ENCODE measurements at places on chromosomes 12 and 14. TPM values are rescaled to one million over a fixed set of nuclear protein-coding genes. Genes with fewer than 3 reads are reported as not detected.

DNA sequence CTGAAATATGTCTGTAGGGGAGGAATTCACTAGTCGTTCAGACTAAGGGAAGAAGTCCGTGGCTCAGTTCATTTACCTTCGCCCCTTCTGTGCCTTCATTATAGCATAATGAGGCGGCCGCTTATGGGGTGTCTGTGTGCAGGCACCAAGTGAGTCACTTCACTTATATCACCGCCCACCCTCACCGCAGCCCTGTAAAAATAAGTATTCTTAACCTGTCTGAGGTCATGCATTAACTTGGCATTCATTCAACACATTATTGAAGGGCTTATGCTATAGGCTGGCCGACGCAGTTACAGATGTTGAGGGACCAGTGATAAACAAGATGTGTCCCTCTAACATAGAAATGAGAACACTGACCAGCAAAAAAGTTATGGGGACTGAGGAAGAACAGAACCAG, 47.7 kb upstream of the PTCSC3 start:
- no peak for DNase-seq

DNA sequence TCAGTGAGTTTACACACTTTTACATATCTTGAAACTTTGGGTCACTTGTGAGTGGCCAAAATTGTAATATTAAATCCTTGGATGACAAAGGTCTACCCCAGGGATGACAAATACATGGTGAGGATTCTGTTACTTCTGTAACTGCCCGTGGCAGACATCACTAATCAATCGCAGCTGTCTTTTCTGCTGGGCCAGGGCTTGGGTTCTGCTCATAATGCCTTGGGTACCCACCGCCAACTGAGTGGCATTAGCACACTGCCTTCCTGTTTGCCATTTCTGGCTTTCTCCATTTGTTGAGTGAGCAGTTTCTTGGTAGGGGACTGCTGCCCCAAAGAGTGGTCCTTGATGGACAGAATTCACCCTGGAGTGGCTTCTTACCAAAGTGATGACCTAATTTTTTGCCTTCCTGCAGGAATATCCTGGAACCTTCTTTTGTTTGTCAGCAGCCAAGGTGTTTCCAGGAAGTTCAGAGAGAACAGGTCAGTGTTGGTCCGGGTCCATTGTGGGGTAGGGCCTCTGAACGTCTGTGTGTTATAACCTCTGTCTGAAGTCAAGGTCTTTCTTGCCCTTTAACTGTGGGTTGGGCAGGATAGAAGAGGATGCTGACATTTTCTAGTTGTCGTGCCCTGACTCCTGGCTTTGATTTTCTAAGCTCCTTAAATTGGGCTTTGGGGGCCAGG, 6.2 kb downstream of the TSPAN9 start:
- DNase-seq = peak; percentile 62

DNA sequence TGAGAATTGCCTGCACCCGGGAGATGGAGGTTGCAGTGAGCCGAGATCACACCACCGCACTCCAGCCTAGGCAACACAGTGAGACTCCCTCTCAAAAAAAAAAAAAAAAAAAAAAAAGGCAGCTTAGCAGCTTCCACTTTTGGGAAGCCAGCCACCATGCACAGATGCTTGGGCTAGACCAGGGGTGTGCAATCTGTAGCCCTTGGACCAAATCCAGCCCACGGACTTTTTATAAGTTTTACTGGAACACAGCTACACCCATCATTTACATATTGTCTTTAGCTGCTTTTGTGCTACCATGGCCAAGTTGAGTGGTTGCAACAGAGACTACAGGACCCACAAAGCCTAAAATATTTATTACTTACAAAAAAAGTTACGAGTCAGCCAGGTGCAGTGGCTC, 6.7 kb downstream of the CIT start:
- DNase-seq = no peak

- DNase-seq = peak; percentile 96
These were observed 963 bp downstream of the ATL1 start for GRCh38 chr14:50560931-50561285.

GRCh38 chr14:96459851-96460250, 42.3 kb upstream of the PAPOLA start:
- DNase-seq = no peak

- DNase-seq = no peak
These were observed 378.5 kb upstream of the MGAT4C start for GRCh38 chr12:86634456-86635410.

GRCh38 chr12:111227476-111228420, 141.1 kb downstream of the PHETA1 start:
- DNase-seq = no peak

- peak; percentile 90 for DNase-seq
These were observed 824 bp upstream of the TARBP2 start for GRCh38 chr12:53500142-53500775.

DNA sequence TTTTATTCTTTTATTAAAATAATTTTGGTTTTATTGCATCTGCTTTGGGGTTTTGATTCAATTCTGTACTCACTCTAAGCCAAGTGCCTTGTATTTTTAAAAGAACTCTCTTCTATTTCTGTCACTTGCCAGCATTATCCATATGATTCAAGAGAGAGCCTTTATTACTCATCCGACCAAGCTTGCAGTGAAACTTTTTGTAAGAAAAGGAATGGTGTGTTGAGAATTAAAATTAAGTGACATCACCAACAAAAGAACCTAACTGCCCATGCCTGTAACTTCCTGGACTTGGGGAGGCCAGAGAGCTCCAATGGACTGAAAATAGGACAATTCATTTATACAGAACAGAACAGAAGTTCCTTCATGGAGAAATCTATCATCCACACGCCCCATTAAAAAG, 52.1 kb downstream of the GALNT4 start:
- no peak for DNase-seq

GRCh38 chr12:38844267-38844666, 61.1 kb downstream of the CPNE8 start:
- no peak for DNase-seq

GRCh38 chr12:110721570-110721969, 21.1 kb downstream of the PPP1CC start:
- no peak for DNase-seq

- DNase-seq = peak; percentile 44
These were observed 9.9 kb downstream of the ISCU start for GRCh38 chr12:108572166-108572790.

GRCh38 chr12:110234331-110234751, 46.7 kb upstream of the ATP2A2 start:
- DNase-seq = no peak

DNA sequence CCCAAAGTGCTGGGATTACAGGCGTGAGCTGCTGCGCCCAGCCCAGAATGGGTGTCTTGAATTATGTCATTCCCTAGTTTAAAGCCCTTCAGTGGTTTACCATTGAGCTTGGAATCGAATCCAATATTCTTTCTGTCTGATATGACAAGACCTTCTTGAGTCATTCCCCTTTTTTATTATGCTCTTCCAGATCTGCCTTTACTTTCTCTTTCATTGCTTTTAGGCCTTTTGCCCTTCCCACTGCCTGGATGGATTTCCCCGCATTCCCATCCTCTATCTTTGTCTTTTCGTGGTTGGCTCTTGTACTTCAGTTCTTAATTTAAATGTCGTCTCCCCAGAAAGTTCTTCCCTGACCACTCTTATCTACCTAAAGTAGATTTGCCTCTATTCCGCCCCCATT, 1.6 kb downstream of the TRAFD1 start:
- DNase-seq = no peak

DNA sequence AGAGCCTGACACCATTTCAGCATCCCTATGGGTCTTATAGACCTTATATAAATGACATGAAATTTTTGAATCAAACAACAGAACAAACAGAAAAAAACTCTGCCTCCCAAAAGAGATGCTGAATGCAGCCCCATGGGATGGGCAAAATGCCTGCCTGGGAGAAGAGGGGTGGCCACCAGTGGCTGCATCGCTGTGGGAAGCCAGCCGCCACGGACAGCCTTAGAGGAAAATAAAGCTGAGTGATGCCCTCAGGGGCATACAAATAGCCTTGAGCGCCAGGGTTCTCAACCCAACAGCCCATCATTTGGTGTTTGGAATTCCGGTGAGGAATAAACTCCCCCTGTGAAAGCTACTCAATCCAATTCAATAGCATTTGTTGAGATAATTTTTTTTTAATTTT, 22.9 kb downstream of the SYNE3 start:
- peak; percentile 64 for DNase-seq

- no peak for DNase-seq
These were observed 1.6 kb downstream of the PYM1 start for GRCh38 chr12:55925870-55926737.

- no peak for DNase-seq
These were observed 177.3 kb upstream of the CDKN3 start for GRCh38 chr14:54219261-54220070.

DNA sequence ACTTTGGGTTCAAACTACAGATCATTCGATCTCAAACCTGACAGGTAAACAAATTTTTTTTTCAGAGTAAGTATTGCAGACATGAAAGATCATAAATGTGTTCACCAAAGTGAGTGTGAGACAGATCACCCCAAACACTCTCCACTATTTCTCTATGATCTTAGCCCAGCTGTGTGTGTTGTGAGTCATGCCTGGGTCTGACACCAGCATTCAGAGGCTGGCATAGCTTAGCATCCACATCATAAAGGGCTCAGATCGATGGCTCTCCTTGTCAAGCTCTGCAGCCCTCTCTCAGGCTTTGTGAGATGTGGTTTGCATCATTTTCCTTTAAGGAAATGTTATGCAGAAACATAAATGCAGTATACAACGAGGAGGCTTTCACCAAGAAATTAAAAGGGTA, 164.9 kb downstream of the ETV6 start:
- no peak for DNase-seq

- no peak for DNase-seq
These were observed 69.2 kb upstream of the PSMA6 start for GRCh38 chr14:35222872-35223466.

- DNase-seq = no peak
These were observed 30.4 kb downstream of the RAP1B start for GRCh38 chr12:68641138-68641537.

DNA sequence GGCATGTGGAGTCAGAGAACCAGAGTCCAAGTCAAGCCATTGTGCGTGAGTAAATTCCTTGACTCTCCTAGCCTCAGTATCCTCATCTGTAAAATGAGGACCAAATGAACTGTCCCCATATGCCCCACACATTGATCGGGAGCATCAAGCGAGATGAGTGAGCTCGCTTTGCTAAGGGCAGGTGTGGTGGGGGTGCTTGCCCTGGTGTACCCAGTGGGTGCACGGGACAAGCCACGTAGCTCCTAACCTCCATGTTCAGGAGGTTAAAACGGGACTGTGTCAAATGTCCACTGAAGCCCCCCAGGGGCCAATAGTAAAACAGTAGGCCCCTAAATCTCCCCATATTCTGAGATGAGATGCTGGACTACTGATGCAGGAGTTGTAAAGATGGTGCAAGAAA, 60.9 kb downstream of the SERPINA3 start:
- DNase-seq = no peak

DNA sequence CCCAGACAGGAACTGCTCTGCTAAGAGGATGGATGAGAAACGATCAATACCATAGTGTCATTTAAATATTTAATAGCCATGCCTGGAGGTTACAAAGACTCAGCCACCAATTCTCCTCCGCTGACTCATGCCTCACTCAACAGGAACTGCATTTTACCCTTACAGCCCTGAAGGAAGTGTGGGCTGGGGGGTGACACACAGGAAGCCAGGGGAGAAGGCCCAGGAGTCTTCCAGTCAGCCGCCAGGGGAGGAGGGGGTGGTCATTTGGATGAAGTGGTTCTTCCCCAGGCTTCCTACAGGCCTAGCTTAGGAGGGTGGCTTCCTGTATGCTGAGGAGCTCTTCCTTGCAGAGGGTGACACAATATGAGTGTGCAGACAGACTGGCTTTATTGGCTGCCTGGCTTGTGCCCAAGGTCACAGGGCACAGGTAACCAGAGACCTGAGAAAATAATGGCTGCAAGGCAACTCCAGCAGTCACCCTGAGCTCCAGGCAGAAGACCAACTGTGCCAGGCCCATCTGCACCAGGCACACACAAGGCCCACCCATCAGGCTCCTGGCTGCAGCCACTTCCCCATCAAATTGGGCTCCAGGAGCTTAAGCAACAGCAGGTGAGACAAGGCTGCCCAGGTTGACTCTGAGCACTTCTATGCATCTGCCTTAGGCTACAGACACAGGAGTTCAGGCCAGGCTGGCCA, 30.6 kb upstream of the RPLP0 start:
- no peak for DNase-seq

- no peak for DNase-seq
These were observed 7.4 kb downstream of the ASCL1 start for GRCh38 chr12:102964872-102965271.

GRCh38 chr14:33792009-33792719, 158.7 kb downstream of the EGLN3 start:
- no peak for DNase-seq

DNA sequence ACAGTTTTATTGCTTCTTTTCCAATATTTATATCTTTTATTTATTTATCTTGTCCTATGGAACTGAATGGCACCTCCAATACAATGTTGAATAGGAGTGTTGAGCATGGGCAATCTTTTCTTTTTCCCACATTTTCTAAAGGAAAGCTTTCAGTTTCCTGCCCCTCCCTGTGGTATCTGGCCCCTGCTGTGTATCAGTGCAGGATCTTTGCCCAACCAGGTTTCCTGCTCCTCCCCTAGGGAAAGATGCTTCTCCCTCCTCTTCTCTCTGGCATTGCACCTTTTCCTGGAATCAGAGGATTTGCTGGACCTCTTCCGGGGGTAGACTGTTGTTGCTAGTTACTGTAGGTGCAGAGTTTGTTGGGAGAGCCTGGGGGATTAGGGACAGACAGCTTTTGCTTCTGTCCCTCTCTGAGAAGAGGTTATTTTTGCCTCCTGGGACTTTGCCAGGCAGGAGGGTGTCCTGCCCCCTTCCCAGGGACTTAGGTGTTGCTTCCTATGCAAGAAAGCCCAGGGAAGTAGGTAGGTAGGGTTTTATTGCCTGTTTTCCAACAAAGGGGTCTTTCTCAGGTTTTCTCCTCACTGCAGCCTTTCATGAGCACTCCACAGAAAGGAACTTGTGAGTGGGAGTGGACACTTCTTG, 67.6 kb downstream of the POLR3B start:
- no peak for DNase-seq

Gene RTN1
- 12.5 TPM for total RNA-seq

Gene CMA1
- 2.4 TPM for total RNA-seq

Gene KCNA1
- total RNA-seq = 0.05 TPM

Gene MUCL1
- not detected for total RNA-seq

Gene GZMB
- total RNA-seq = 0.79 TPM

Gene DDN
- not detected for total RNA-seq

Gene IL26
- total RNA-seq = not detected

Gene PRB3
- not detected for total RNA-seq

Gene C1R
- 1,008 TPM for total RNA-seq

Gene FRMD6
- 49.6 TPM for total RNA-seq

Gene ADCY4
- total RNA-seq = 36.0 TPM

Gene NPFF
- total RNA-seq = not detected

All from posterior vena cava (tissue), 2 donors.